GM13976 (cell line): ENCODE measurements at places on chromosomes 1 and 21.
A peak's percentile ranks its signal among the peaks of the same experiment; 100 is the strongest.

DNA sequence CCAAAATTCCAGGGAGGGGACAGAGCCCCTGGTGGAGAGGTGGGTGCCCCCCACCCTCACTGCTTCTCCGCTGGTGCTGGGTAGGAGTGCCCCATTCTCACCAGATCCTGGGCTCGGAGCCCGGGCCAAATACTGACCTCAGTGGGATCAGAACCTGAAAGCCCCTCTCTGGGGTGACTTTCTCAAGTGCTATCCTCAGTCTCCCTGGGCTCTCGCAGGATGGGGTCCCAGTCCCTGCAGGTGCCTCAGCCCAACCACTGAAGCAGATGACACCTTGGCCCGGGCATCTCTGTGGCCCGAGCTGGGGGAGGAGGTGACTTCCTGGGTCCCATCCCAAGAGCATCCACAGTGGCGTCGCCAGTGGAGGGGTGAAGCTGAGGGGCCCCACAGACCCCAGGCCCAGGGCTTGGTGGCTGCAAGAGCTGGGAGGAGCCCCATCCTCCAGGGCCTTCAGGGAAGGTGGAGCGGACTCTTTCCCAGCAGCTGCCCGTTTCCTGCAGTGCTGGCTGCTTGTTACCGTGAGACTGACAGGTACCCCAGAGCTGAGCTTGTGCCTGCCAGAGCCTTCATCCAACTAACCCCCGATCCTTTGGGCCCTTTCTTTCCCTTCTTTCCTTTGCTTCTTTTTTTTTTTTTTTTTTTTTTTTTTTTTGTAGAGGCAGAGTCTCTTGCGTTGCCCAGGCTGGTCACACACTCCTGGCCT is 3.9 kb upstream of the FNDC10 start:
- DNase-seq: no peak

- no peak for DNase-seq
Observed at GRCh38 chr1:229970714-229971113, 96.3 kb upstream of the GALNT2 start.

- DNase-seq: no peak
Observed at GRCh38 chr1:53733975-53734649, 4.9 kb downstream of the GLIS1 start.

- no peak for DNase-seq
Observed at GRCh38 chr1:3352952-3353331, 101.5 kb upstream of the ARHGEF16 start.

- no peak for DNase-seq
Observed at GRCh38 chr1:184940226-184940625, 34.1 kb downstream of the NIBAN1 start.

GRCh38 chr21:14530592-14530991 is 15.5 kb downstream of the SAMSN1 start:
- no peak for DNase-seq

DNA sequence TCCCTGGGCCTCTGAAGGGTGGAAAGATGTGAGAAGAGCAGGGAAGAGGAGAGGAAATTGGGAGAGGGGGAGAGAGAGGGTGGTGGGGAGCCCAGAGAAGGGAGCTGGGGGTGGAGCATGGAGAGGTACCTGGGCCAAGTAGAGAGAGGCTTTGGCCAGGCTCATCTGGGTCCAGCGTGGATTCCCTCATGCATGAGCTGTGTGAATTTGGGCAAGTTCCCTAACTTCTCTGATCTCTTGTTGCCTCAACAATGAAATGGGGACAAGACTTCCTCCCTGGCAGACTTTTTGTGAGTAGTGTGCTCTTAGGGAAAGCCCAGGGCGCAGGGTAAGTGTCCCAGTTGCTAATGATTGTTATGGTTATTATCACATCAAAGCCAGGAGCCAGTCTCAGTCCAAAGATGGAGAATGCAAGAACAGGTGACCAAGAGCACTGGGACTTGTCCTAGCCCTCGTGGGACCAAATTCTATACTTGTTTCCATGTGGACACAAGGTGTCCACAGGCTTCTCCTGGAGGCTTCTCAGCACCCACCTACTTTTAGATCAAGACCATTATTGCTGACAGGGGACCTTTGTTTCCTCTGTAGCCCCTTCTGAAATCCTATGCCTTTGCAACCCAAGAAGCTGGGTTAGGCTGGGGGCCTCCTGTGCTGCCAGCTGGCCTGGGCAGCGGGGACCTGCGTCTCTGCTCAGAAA is 13.9 kb downstream of the IL6R start:
- no peak for DNase-seq

GRCh38 chr21:36260802-36261201 is 59.2 kb upstream of the MORC3 start:
- DNase-seq: no peak

- peak; percentile 54 for DNase-seq
Observed at GRCh38 chr1:20466273-20466672, 19.7 kb downstream of the CAMK2N1 start.
